ENCODE measurements at places on chromosomes 7 and 10.

- no peak for DNase-seq
Observed at GRCh38 chr10:62996925-62997324, 136.2 kb upstream of the NRBF2 start.

GRCh38 chr10:79277579-79278269 is 69.5 kb upstream of the PPIF start:
- DNase-seq, result no peak

DNA sequence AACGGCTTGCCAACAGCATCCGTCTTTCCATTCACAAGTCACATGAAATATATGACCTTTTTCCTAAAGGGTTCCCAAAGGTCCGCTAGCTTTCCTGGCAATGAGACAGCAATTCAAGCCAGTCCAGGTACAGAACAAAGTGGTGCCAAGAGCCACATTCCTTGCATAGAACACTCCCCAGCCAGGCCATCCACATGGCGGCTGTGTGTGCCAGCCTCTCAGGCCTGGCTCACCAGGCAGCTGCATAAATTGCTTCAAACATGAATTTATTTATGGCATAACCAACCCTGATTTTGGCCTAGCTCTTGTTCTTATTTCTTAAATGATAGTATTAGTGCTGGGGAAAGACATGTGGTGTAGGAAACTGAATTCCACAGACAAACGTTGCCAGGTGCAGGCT is 63.7 kb upstream of the CREB5 start:
- no peak for DNase-seq

DNA sequence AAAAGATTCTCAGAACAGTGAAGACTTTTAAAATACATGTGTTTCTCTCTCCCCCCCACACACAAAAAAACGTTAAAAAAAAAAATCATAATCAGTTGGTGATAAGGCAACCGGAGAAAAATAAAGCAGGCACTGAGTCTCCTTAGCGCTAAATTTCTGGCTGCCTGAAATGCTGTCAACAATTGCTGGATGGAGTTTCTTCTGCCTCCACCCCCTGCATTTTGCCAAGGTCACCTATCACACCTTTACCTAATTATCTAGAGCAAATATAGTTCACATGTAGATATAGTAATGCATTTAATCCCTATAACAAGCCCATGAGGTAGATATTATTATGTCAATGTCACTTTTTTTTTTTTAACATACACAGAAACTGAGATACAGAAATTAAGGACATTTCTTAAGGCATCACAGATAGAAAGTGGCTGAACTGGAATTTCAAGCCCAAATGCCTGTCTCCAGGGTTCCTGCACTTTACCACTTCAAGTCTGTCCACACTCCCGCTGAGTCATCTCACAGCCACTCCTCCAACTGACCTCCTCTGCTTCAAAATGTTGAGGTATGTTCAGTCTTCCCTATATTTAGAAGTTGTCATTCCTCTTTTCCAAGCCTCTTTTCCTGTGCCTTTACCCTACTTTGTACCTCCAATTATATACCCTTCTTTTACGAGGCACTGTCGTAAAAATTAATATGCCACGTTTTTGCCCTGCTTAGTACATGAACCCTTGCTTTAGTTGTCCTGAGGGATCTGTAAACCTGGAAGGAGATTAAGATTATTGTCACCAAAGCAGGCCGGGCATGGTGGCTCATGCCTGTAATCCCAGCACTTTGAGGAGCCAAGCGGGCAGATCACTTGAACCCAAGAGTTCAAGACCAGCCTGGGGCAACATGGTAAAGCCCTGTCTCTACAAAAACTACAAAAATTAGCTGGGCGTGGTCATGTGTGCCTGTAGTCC is 72.8 kb upstream of the MPP7 start:
- no peak for DNase-seq

Measured in amniotic stem cell (primary cell).